Brain (organoid and tissue), 16 donors: ENCODE measurements at places on chromosomes 16 and 17. TPM values are rescaled to one million over a fixed set of nuclear protein-coding genes. Genes with fewer than 3 reads are reported as not detected.
A peak's percentile ranks its signal among the peaks of the same experiment; 100 is the strongest.

Gene DNAAF8
- polyA plus RNA-seq: 3.5 TPM

Gene KRT23
- polyA plus RNA-seq: not detected

DNA sequence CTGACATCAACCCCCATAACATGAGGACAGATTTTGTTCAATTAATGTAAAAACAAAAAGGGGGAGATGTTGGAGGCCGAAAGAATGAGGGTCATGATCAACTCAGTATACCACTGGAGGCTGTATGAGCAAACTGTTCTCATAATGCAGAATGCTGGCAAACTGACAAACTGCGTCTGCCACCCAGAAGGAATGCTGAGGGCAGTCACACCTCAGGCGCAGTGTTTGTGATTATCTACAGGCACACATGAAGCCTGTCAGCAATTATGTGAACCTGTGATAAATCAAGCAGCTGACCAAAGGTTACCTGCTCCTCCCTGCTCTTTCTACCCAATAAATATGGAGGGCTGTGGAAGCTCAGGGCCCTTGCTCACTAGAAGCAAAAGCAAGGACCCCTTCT lies 27.3 kb downstream of the CD300LG start:
- DNase-seq: no peak

- DNase-seq: peak; percentile 42
Measured at GRCh38 chr16:52705122-52705521, 158.2 kb upstream of the TOX3 start.

- no peak for DNase-seq
Measured at GRCh38 chr17:31698751-31699150, 160.3 kb downstream of the COPRS start.
